ENCODE measurements at places on chromosomes 4 and X. TPM values are rescaled to one million over a fixed set of nuclear protein-coding genes. Genes with fewer than 3 reads are reported as not detected.

DNA sequence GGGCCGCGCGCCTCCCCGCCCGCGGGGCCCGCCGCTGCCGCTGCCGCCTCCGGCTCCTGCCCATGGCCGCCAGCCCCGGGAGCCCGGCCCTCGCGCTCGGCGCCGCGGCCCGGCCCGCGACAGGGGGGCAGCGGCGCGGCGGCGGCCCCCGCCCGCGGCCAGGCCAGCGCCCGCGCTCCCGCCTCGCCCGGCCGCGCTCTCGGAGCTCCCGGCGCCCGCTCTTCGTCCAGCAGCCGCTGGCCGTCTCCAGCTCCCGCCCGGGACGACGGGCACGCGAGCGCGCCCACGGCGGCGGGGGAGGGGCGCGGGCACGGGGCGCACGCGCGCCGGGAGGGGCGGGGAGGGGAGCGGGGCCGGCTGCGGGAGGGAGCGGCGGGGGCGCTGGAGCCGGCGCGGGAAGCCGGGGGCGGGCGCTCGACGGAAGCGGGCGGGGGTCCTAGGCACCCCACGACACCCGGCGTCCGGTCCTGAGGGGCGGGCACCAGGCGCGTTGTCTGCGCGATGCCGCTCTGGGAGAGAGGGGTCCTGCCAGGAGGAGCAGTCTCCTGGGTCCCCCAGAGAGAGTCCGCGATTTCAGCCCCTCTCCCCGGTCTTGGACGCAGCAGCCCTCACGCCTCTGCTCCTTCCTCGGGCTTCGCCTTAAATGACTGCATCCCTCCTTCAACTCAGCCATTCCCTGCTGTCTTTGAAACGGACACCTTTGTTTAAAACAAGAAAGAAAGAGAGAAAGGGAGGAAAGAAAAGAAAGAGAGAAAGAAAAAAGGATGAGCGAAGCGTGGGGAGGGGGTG lies 490 bp upstream of the PDZD4 start:
- DNase-seq = no peak

DNA sequence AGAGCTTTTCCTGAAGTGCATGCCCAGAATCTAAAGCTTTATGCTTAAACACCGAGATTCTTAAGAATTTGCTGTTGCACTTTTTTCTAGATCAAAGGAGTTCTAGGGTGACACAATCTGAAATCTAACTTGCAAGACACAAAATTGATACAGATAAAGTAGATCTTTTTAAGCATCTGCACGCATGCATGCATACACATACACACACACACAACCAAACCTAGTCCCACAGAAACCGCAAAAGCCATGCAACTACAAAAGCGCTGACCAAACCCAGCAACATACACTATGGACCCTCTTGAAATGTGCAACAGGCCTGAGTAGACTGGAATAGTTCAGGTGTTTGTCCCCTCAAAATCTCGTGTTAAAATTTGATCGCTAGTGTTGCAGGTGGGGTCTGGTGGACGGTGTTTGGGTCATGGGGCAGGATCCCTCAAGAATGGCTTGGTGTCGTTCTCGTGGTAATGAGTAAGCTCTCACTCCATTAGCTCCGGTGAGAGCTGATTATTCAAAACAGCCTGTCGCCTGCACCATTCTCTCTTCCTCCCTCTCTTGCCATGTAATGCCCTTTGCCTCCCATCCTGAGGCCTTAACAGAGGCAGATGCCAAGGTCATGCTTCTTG lies 52.7 kb downstream of the IRF2 start:
- DNase-seq = no peak

DNA sequence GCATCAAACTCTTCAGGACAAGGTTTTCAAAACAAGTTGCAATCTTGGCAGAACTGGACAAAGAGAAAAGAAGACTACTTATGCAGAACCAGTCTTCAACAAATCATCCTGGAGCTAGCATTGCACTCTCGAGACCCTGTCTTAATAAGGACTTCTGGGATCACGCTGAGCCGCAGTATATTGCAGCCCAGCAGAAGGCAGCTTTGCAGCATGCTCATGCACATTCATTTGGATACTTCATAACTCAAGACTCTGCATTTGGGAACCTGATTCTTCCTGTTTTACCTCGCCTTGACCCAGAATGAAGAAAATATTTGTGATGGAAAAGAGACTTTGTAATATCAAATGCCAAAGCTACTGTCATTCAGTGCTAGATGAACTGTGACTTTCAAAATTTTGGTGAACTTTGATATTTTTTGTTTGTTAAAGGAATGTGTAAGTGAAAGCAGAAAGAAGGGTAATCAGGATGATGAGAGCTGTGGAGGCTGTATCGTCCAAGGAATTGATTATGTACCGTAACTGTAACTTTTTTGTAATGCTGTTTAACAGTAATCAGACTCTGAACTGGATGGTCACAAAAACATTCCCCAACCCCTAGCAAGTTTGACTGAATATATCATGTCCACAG lies 27.2 kb downstream of the HSPA4L start:
- DNase-seq = no peak

Gene GDPD2
- total RNA-seq = 9.0 TPM

Gene ITGB1BP2
- total RNA-seq = 5.9 TPM
